ENCODE measurements at places on chromosomes 5 and 9.
A peak's percentile ranks its signal among the peaks of the same experiment; 100 is the strongest.

- DNase-seq: no peak
Observed at GRCh38 chr9:9133526-9133925, 1333.9 kb upstream of the DMAC1 start.

GRCh38 chr5:133341296-133341695 is 271.0 kb downstream of the FSTL4 start:
- DNase-seq: no peak

DNA sequence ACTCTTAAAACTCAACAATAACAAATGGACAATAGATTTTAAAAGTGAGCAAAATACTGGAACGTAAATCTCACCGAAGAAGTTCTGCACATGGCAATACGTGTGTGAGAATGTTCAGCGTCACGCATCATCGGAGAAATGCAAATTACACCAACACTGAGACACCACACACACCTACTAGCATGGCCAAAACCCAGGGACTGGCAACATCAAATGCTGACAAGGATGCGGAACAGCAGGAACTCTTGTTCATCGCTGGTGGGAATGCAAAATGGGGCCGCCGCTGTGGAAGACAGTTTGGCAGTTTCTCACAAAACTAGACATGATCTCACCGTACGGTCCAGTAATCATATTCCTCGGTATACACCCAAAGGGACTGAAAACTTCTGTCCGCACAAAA is 21.6 kb upstream of the CLPTM1L start:
- DNase-seq: no peak

DNA sequence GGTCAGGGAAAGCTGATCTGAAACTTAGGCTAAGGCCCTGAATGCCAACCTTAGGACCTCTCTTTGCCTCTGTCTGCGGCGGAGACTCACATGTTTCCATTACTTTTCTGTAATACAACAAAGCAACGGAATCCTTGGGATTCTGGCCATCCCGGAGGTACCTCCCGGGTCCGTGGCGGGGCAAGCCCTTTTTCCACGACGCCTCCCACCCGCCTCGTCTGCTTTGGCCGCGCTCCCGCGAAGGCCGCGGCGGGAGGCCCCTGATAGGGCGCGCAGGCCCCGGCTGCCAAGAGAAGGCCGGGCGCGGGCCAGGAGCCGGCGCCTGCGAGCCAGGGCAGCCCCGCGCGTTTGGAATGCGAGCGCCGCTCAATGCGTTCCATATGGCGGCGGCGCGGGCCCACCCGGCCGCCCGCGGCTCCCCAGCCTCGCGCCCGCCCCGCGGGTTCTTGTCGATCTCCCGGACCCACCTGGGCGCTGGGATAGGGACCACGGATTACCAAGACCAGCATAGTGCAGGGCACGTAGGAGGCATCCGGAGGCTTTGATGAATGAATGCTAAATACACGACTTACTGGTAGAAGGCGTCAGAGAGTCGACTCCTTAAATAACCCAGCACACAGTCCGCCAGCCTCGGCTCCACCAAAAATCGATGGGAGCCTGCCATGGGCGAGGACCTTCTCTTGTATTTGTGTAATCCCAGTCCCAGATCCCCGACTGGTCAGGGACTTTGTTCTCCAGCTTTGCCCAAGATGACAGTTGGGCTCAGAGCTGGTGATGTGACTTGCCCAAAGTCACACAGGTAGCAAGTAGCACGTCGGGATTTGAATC is 17.5 kb upstream of the PHF19 start:
- no peak for DNase-seq

DNA sequence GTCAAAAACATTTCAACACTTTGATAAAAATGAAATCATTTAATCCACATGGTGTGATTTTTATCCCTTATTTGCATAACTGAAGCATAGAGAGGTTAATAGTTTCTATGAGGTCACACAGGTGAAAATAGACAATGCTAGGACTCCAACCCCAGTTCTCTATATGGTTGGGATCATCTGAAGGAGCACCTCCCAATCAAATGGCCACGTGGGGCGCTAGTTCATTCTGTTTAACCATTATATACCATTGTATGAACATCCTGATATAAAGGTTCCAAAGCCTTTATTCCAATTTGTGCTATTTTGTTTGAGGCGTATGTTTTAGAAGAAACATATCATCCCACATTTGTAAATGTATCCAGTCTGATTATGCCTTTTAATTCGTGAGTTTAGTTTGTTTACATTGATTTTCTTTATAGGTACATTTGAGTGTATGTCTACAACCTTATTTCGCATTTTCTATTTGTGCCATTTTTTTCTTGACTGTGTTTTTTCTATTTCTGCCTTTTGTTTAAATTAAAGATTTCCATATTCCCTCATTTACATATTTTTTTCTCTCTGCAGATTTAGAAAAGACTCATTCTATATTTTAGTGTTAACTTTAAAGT is 1092.0 kb downstream of the MAT2B start:
- no peak for DNase-seq

GRCh38 chr5:92460505-92460904 is 1077.4 kb upstream of the ARRDC3 start:
- DNase-seq: no peak

DNA sequence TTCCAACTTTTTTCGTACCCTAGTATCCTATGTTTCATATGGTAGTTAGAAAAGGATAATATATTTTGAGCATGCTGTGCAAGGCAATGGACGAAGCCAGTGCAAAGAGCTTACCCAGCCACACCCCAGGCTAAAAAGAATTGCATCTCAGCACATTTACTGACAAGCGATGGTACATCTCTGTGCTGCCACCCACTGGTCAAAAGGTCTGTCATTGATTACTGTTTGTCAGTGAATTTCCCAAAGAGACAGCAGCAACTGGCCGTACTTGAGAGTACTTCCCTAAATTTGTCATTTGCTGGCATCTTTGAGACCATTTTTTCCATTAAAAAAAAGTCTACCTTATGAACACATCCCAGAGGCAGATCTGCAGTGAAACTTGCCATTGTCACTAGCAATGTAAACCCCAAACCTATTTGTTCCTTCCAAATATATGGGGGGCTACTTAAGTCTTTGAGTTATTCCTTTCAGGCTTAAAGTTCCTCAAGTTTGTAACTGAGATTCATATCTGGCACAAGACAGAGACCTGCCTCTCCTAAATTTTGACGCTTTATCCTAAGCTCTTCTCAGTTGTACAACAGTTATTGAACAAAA is 184.3 kb downstream of the CTNND2 start:
- peak; percentile 38 for DNase-seq

GRCh38 chr5:54024466-54024865 is 285.9 kb downstream of the ARL15 start:
- peak; percentile 38 for DNase-seq

DNA sequence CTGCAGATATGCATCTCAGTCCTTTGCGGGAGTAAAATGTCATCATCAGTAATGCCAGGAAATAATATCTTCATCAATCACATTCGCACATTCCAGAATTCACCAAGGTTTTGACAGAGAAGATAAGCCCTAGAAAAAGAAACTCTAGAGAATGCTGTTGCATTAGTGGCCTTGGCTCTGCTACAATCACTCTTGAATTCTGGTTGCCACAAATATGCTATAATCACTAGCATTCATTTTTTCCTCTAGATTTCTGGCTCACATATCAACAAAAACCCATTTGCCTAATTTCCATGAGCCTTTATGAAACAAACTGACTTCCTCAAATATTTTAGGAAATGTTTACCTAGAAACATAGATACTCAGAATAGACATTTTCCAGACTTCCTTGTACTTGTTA is 653.4 kb downstream of the ANXA1 start:
- no peak for DNase-seq

- DNase-seq: no peak
Observed at GRCh38 chr9:4760122-4760521, 19.1 kb upstream of the AK3 start.

GRCh38 chr5:148011398-148012137 is 52.2 kb upstream of the SPINK5 start:
- DNase-seq: no peak

DNA sequence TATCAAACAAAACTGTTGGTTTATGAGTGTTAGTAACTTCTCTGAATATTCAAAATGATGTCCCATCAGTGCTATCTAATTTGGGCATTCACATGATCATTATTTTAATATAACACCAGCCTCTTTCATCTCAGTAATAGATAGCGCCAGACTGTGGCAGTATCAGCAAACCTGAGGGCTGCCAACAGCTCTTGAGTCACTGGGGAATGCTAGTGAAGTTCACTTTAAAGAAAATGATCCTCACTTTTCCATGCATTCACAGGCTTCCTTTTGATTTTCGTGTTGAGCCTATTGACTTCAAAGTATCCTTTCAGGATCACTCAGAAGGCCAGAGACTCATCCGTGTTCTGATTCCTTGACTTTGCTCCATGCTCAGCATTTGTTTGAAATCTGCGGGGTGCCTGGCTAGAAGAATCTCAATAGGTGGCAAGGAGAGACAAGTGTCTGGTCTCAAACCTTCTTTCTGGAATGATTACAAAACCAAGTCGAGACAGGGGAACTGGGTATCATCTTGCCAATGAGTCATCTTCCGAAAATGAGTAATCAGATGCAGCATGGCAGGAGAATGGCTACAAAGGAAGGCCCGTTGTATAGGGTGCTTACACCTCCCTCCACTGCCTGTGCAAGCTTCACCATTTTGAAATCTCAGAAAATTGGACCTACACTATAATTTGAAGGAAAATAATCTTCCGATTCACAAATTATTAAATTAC is 509.1 kb downstream of the RASEF start:
- no peak for DNase-seq

GRCh38 chr9:127091526-127091925 is 30.9 kb downstream of the ANGPTL2 start:
- no peak for DNase-seq

DNA sequence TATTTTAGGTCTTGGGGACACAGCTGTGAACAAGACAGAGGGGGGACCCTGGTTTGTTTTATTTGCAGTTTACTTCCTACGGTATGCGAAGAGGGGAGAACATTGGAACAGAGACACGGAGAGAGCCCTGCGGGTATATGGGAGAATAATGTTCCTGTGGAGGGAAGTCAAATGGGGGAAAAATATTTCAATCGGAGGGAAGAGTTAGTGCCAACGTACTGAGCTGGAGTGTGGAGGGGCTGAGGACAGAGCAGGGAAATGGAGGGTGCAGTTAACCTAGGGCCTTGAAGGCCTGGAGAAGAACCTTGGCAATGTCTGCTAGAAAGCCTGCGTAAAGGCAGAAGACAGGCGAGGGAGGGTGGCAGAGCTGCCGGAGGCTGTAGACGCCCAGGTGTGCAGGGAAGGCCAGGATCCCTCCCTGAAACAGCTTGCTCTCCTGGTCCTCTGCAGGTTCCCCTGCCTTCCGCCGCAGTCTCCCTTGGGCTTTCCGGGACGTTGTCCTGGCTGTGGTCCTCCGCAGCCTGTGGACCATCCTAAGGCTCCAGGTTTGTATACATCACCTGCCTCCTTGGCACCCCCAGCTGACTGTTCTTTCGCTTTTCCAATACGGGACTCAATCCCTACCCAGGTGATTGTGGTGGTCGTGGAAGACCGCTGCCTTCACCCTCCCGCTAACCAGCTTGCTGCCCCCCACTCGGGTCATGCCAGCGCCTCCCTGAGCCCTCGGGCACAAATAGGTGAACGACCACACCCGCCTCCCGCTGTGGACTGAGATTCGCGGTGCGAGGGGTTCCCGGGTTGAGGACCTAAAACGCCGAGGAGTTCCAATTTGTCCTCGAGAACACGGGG is 1.9 kb upstream of the RACK1 start:
- DNase-seq: peak; percentile 19

DNA sequence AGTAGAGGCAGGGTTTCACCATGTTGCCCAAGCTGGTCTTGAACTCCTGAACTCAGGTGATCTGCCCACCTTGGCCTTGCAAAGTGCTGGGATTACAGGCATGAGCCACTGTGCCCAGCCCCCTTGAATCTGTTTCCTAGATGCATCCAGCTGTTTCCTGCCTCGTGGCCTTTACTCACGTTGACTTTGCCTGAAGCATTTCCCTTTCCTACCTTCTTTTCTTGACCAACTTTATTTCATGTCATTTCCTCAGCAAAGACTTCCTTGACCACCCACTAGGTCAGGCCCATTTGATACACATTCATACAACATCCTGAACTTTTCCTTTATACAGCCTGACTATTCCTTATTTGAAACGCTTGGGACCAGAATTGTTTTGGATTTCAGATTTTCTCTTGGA is 51.0 kb downstream of the DOCK2 start:
- DNase-seq: no peak

DNA sequence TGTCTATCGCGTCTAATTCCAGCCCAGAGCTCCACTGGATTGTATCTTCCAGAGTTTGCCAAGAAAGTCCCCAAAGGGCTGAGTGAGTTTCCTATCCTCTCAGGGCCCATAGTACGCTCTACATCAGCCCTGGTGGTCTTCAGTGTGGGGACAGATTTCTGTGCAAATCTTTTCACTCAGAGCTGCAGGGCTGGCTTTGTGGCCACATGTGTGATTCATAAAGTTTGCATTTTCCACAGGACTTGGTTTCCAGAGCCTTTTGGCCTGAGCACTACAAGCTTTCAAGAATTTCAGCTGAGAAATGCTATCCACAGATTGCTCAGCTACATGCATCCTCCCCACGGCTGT is 76.7 kb upstream of the CXCL14 start:
- DNase-seq: no peak

DNA sequence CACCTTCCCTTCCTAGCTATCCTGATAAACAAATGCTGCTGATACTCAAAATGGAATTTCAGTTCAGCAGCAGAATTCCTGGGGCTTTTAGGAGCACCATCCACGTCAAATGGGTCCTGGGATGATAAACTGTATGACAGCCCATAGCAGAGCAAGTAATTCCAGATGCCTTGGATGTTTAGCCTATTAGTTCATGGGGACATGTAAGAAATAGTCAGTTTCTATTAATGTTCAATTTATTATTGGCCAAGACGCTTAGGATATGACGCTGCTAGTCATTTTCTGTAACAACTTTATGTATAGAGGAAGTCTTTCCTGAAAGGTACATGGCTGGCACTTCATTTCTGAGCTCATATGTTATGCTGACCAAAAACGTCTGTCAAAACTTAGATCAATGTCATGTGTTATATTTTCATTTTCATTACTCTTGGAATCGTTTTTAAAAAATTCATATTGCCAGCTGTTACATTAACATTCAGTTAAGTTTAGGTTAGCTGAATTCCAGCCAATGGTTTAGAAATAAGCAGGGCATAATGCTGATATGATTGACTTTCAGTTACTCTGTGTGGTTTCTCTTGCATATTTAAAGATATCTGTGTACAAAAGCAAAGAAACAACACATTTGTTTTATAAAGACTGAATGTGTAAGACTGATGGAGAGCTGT is 243.8 kb downstream of the CSNK1G3 start:
- peak; percentile 13 for DNase-seq

- no peak for DNase-seq
Observed at GRCh38 chr5:6812800-6813731, 99.8 kb downstream of the TENT4A start.

DNA sequence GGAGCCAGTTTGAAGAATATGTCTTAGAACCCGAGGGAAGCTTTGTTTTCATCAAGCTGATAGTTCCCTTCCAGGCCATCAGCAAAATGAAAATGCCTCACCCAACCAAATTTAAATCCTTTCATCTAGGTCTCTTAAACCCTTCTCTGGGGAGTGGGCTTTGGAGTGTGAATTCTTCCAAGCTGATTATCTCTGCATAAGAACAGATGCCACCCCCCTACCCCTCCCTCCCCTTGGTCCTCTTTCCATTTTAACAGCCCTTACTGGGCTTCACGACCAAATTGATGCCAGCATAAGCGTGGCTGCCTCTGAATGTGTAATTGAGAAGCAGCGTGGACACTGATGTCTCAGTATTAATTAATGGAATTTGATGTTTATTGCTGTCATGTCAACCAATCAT is 509.7 kb upstream of the CLINT1 start:
- DNase-seq: no peak
